Fibroblast of skin of right biceps (primary cell): ENCODE measurements at places on chromosomes 5 and 9.

DNA sequence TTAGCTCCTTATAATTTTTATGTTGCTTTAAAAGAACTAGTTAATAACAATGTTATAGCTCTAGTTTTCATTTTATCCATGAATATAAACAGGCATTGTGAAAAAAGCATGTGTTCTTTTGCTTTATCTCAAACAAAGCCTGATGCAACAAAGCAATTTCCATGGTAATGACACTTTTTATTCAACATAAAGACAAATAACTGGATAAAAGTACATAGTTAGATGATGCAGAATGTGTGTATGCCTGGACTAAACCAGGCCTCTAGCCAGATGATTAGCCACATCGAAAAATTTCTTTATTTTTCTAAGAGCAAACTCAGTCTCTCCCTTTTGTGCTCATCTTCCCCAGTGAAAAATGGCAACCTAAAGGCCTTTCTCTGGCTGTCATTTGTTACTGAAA is 125.6 kb upstream of the TARS1 start:
- peak; percentile 29 for DNase-seq

GRCh38 chr5:123476731-123477130 is 35.2 kb upstream of the CSNK1G3 start:
- DNase-seq: no peak

DNA sequence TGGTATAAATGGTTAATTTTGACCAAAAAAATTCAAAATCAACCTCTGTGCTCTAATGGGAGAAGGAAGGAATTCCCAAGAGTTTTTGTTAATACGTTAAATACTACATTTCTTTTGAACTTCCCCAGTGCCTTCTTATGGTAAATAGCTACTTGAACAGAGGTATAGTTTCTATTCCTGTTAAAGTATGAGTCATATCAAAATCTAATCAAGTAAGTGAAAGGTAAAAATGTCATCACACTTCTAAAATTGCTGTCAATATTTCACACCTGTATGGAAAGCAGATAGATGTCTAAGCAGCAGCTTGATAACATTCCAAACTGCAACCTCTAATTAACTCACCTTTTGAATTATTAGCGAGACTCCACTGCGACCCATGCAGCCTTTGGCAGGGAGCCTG is 214.1 kb upstream of the MEF2C start:
- DNase-seq: no peak

GRCh38 chr5:156526081-156526925 is 199.3 kb downstream of the SGCD start:
- DNase-seq: peak; percentile 32

DNA sequence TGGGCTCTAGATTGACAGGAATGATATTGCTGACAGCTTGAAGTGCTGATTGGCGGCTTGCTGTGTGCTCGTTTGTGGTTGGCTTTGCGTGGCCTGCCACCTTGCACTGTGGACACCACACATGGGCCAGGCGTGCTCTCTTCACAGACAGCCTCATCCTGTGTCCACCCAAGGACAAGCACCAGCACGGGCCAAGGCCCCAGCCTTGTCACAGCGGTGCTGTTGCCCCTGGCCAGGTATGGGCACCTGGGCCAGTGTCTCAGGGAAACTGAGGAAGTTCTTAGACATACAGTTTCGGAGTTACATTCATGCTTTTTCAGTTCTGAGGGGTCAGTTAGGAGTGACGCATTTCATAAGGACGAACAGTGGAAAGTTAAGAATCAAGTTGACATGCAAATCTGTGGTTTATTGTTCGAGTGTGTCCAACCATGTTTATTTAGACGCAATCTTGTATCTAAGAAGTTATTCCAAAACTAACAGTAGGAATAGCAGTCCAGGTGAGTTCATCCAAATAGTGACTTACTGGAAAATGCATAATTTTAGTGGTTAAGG is 125.9 kb downstream of the EHMT1 start:
- no peak for DNase-seq

- peak; percentile 19 for DNase-seq
These were observed 6.5 kb upstream of the FAM78A start for GRCh38 chr9:131282688-131283422.

DNA sequence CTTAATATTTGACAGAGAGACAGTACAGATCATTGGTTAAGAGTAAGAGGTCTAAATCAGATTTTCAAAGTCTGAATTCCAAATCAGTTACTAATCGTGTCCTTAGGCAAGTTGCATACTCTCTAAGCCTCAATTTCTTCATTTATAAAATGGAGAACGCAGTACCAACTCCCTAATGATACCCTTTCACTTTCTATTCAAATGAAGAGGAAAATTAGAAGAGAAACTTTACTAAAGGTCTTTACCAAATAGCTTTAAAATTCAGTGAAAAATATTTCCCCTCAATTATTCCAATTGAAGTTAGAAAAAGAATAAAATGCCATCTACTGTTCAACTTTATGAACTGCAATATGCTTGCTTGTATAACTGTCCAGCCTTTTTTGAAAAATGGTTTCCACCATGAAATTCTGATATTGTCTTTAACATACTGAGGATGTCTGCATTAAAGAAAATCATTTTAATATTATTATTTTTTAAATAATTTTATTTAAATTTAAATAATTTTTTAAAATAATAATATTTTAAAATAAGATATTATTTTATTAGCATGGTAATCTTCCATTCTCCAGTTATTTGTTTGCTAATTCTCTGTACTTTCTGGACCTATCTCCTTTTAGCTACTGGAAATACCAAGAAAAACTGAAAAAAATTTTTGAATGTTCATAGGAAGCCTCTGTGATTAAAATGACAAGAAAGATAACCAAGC is 36.0 kb downstream of the POC5 start:
- DNase-seq: peak; percentile 41

DNA sequence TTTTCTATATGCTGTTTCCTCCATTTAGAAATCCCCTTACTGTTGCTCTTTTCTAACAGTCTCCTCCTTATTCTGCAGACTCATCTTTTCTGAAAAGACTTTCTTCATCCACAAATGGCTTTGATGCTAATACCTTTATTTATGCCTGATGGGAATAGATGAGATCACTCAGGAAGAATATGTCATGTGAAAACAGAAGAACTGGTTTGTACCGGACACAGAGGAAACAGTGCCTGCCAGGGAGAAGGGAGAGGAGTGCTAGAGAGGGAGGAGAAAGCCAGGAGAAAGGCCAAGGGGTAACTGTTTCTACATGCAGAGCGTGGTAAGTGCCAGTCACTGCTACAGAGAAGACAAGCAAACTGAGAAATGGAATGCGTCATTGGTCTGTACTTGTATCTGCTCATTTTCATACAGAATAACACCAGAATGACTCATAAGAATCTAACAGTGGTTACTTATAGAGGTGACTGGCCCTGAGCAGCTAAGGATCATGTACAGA is 45.9 kb upstream of the PJA2 start:
- DNase-seq: peak; percentile 96

DNA sequence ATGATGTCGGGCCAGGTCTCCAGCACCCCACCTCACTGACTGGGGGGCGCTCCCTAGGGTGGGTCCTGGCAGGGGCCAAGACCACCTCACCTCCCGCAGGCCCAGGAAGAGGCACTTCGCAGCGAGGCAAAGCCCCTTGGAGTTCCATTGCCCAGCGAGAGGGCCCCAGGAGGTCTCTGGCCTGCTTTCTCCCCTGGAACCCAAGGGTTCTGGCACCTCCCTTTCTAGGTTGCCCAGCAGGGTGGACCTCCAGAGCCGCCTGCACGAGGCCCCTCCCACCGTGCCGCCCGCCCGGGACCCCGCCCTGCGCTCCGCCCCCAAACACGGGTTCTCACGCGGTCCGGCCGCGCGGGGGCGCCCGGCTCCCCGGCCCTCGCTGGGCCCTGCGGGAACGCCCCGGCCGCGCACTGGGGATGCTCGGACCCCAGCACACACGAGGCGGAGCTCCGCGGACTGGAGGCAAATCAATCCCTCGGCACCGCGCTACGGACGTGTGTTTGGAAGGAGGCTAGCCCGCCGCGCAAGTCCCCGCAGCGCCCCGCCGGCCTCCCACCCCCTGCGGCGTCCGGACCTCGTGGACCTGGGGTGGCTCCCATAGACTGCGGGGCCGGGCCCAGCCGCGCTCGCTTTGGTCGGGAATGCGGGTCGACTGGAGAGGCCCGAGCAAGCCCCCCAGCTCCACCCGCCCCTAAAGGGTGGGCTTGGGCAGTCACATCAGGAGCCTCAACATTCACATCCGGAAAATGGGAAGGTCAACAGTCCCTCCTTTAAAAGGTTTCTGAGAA is 99.5 kb upstream of the LMX1B start:
- DNase-seq: peak; percentile 62
